ENCODE measurements at places on chromosomes 3 and 15.

DNA sequence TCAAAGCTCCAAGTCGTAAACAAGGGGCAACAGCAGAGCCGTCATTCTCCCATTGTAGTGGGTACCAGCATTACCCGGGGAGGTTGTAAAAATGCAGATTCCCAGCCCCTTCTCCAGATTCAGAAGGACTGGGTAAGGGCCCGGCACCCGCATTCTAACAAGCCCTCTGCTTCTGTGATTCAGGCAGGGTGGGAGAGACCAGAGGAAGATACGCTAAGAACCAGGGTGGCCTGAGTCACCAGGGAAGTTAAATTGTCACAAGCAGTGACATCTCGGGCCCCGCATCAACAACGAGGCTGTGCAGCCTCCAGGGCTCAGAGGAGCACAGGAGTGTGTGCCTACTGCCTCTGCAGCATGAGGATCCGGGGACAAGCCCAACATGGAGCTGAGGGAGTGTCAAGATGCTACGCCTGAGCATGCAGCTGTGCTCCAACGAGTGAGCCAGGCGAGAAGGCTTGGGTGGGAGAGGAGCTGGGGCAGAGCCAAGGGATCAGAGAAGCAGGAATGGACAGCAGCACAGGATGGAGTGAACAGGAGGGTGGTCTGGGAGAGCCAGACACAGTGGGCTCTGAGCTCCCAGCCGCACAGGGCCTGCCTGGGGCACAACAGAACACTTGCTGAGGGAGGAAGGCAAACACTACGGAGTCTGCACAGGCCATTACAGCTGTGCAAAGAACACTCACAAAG, 68.5 kb downstream of the CPN2 start:
- no peak for DNase-seq

- no peak for DNase-seq
Observed at GRCh38 chr3:183460081-183461055, 31.9 kb upstream of the MCF2L2 start.

DNA sequence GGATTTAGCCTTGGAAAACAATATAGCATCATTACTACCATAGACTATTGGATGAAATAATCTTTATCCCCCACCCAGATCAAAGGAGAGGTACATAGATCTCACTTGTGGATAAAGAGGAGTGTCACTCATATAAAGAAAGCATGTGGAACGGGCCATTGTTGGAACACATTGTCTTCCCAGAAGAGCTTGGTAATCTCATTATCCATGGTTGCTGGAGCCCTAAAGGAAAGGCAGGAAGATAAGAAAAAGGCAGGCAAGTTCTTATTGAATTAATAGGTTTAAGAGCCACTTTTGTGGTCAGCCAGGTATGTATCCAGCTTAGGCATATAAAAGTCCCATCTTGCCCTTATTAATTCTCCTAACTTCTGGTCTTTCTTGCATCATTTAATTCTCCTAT, 659.1 kb downstream of the GRM7 start:
- no peak for DNase-seq

GRCh38 chr3:18827664-18828063, 320.6 kb upstream of the KCNH8 start:
- DNase-seq: no peak

- no peak for DNase-seq
Observed at GRCh38 chr3:16050641-16051467, 123.6 kb upstream of the GALNT15 start.

DNA sequence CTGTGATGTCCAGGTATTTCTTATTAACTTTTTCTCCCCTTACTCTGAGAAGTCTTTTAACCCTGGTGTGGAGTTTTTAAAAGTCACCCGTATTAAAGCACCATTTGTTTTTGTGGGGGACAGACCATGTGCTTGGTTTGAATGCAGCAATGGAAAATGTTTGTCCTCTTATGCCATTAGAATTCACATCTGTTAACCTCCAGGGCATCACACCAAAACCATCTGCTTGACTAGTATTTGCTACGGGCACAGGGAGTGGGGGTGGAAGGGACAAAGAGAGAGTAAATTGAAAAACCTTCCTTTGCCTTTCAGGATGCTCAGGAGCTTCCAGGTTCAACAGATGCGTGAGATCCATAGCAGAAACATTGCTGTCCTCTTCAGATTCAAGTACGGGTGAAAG, 61.4 kb upstream of the GOLGA8B start:
- no peak for DNase-seq

DNA sequence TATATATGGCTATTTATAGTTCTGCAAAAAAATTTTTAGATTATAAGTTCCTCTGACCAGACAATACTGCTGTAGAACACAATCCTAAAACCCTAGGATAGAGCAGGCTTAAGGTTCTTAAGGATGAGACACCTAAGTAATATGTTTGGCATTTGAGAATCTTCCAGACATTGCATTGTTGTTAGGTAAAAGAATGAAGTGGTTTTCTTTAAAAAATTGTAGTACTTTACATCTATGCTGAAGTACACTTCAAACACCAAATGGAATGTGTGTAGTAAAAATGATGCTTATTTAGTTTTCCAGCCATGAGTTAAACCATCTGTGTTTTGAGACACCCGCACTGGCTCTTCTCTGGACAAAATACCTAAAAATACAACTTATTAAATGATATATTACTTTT, 857.7 kb downstream of the OTOL1 start:
- no peak for DNase-seq
